ENCODE measurements at places on chromosomes 16 and 17. TPM values are rescaled to one million over a fixed set of nuclear protein-coding genes. Genes with fewer than 3 reads are reported as not detected.
A peak's percentile ranks its signal among the peaks of the same experiment; 100 is the strongest.

DNA sequence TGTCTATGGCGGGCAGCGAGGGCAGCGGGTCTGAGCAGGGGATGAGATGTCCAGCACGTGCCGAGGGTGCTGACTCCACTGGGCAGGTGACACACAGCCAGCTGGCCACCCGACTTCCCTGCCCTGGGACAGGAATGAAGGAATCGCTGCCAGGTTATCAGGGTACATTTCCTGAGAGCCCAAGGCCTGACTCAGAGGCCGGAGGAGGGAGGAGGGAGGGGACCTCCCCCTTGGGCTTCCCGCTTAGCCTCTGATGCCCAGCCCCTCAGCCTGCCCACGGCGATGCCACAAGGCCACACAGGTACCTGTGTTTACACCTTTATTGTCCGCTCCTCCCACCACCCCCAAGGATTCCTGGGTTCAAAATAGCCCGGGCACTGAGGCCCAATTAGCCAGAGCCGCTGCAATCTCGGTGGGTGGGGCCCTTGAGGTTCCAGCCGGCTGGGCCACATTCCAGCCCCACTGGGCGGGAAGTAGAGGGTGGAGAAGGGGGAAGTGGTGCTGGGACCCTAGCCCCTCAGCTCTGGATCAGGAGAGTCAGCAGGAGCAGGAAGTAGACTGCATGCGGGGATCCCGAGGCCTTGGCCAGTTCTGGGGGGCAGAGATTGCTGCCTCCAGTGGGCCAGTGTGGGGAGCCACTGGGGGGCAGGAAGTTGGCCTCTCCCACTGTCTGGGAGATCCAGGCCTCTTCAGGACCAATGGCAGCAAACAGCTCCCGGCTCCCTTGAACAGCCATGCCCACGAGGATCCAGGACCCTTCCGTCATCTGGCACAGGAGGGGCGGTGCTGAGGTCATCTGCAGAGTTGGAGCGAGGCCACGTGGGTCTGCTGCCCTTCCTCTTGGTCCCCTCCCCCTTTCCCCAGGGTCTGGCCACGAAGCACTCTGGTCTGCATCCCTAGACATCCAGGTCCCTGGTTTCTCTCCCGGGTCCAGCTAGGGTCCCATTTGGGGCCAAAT lies 3.4 kb upstream of the PRSS8 start:
- DNase-seq = no peak

- DNase-seq = peak; percentile 89
These were observed 14.5 kb downstream of the OR1D5 start for GRCh38 chr17:3048727-3049471.

DNA sequence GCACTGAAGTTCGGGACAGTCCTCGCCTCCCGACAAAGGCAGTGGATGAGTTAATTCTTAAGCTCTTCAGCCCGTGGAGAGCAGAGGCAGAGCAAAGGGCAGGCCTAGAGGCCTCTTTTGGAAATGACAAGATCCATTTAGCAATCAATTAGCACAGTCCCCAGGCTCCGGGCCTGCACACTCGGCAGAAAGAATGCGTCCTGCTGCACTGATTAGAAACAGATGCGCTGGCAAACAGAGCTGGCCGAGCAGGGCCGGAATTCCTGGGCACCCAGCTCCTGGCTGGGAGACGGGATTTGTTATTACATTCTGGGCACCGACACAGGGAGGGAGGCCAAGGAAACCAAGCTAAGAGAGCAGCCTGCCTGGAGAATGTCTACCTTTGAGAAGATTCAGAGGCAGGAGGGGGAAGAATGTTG lies 162.9 kb downstream of the COPRS start:
- no peak for DNase-seq

Gene RHBDL1
- 1.4 TPM for total RNA-seq

DNA sequence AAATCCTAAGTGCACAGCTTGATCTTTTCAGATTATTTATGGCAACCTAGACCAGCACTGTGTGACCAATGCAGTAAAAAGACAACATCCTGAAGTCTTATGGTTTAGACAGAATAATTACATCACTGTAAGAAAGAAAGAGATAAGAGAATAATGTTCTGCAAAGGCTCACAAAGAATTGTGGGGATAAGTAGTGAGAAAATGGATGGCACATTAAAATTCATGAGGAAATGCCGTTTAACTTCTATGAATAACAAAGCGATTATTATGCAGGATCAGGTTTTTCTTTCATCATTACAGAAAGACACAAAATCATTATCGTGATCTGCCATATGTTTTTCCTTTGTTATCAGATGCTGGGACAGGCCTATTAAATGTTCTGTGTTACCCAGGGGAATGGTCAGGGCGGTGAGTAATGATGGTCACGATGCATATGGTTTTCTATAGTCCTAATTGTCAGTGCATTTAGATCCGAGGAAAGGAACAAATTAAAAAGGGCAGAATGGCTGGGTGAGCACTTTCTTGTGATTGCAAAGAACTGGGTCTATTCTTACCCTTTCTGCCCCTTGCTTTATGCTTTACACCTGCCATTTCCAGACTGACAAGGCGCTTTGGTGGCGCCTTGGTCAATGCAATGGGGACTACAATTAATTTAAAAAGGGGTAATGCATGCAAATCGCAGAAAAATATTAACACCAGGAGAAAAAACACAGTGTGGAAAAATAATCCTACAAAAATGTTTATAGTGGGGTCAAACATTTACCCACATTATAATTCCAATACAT lies 18.1 kb upstream of the DHX40 start:
- DNase-seq = no peak

DNA sequence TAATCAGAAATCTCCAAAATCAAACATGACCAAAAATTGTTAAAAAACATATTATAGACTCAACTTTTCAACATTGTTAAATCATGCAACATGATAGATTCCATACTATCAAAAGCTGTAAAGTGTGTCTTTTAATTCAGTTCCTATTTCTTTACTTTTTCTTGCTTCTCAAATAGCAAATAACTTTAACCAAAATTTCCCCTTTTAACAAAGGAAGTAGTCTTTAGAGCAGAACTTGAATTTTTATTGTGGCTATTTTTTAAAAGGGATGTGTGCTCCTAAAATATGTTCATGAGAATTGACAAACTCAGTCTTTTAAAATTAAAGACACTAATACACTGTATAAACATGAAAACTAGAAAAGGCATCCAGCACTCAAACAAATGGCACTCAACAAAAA lies 49.1 kb downstream of the SPAG9 start:
- no peak for DNase-seq

DNA sequence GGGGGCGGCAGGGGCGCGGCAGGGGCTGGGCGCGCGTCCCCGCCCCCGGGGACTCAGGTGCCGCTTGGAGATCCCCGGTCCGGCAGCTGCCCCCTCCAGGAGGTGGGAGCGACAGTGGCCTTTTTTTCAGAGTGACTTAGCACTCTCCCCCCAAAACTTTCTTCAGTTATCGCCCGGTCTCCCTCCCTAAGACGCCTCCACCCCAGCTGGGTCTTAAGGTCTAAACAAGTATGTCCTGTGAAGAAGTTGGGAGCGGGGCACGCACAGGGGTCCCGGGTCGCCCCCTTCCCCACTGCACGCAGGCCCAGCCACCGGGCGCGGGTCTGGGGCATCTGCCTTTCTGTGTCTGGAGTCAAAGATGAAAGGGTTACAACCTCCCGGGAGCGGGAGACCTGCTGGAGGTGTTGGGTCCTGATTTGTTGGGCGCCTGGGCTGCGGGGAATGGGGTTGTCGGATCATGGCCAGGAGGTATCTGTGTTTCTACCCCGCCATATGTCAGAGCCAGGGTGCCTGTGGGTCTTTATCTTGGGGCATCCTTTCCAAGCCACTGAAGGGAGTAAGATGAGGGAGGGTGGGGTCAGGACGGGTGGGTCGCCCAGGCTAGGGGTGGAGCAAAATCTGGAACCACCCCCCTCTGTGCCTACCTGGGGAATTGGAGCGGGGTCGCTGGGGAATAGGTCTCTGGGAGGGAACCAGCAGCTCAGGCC lies 757 bp downstream of the FMNL1 start:
- peak; percentile 49 for DNase-seq

DNA sequence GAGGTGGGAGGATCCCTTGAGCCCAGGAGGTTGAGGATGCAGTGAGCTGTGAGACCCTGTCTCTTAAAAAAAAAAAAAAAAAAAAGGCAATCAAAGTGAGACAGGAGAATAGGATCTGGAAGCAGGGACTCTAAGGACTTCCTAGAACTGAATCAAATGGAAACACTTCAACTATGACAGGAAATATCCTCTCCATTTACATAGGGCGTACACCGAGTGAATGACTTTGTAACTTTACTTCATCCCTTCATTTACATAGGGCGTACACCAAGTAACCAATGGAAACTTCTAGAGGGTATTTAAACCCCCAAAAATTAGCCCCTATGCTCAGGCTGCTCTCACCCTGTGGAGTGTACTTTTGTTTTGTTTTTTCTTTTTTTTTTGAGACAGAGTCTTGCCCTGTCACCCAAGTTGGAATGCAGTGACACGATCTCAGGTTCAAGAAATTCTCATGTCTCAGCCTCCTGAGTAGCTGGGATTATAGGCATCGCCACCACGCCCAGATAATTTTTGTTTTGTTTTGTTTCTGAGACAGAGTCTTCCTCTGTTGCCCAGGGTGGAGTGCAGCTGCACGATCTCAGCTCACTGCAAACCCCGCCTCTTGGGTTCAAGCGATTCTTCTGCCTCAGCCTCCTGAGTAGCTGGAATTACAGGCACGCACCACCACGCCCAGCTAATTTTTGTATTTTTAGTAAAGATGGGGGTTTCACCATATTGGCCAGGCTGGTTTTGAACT lies 9.6 kb upstream of the PRPSAP1 start:
- no peak for DNase-seq

Gene HDAC5
- 19.9 TPM for total RNA-seq

DNA sequence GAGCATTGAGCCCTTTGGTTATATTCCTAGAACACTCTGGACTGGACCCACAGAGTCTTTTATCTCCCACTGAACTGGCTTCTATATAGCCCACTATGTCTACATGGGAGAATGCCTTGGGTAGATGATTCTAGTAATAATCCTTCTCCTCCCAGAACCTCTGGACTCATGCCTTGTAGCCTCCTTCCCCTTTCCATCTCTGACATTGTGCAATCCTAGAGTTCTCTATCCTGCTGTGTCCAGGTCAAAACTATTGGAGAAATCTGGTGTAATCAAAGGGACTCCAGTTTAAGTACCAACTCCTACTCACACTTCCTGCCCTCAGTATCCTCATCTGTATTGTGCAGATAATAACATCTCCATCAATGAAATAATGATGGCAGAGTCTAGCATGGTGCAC lies 9.1 kb downstream of the RCVRN start:
- DNase-seq = no peak

Gene NCOR1
- total RNA-seq = 134 TPM

DNA sequence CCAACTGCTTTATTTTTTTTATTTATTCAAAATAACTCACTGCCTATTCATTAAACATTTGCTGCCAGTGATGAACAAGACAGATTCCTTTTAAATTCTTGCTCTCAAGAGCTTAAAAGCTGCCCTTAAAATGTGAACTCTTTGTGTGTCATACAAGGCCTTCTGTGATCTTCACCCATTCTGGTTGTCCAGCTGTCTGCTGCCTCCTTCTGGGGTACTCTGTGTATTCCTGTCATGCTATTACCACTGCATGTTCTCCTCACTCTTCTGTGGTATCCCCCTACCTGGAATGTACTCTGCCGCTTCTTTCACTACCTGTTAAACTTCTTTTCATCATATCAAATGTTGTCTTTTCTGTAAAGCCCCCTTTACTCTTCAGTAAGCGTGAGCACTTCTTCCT lies 165.8 kb downstream of the CHD9 start:
- no peak for DNase-seq

GRCh38 chr17:388087-388486 lies 35.5 kb upstream of the RPH3AL start:
- DNase-seq = no peak

DNA sequence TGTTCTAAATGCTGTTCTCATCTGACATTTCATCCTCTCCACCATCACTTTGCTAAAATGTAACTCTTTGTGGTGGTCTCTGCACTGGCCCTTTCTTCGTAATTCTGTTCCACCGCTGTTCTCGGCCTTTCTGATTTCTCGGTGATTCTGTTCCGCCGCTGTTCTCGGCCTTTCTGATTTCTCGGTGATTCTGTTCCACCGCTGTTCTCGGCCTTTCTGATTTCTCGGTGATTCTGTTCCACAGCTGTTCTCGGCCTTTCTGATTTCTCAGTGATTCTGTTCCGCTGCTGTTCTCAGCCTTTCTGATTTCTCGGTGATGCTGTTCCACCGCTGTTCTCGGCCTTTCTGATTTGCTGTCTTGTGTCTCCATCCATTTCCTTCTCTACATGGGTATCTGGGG lies 12.3 kb downstream of the FOXF1 start:
- DNase-seq = no peak

Gene KRT40
- not detected for total RNA-seq

Gene MEIOB
- total RNA-seq = not detected

- no peak for DNase-seq
These were observed 143.1 kb upstream of the SDK2 start for GRCh38 chr17:73787076-73788059.

GRCh38 chr16:46747777-46748651 lies at the start of gene MYLK3:
TSS of gene MYLK3 (minus strand) at chr16:46748344. CDS start at chr16:46748193, 151 bp downstream.
- no peak for DNase-seq

GRCh38 chr17:79288950-79289349 lies 214.3 kb downstream of the ENGASE start:
- no peak for DNase-seq

- no peak for DNase-seq
These were observed 50.3 kb upstream of the TOX3 start for GRCh38 chr16:52597073-52597771.

- DNase-seq = no peak
These were observed 55.0 kb downstream of the MEAK7 start for GRCh38 chr16:84449156-84450140.

Gene GDPD3
- total RNA-seq = 6.4 TPM

DNA sequence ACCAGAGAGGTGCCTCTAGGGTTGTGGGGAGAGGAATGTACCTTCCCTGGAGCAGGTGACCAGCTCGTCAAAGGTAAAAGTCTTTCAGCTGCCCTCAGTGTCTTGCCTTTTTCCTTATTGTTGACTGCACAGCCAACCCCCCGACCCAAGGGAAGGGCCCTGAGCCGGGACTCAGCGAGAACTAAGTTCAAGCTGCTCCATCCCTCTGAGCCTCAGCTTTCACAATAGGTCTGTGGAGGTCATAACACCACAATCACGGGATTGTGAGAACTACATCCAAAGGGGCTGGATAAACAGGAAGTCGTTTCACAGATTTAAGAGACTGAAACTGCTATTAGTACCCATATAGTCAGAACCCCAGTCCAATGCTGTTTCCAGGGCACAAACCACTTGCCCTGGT lies 2.6 kb upstream of the KRT36 start:
- DNase-seq = no peak

DNA sequence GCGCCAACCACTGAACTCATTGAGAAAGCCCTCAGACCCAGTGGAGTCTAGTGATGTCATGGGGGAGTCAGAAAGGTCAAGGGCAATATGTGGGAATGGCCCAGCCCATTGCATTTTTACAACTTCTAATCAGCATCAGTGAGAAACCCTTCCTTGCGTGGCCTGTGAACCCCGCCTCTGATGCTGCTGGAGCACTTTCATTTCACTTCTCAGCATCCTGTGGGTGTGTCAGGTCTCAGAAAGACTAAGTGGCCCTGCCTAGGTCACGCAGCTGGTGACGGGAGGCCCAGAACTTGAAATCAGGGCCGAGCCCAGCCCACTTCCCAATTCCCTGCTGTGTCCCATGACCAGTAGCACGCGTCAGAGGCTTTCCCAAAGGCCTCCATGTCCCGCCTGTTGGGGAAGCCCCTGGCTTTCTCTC lies 6.1 kb downstream of the DNAI2 start:
- DNase-seq = peak; percentile 69

GRCh38 chr17:65455972-65456343 lies 105.5 kb downstream of the AXIN2 start:
- no peak for DNase-seq

Gene NPIPB8
- 2.1 TPM for total RNA-seq

Gene KRT16
- not detected for total RNA-seq

Gene PPY
- total RNA-seq = not detected
